ENCODE measurements at places on chromosomes 2 and 18. TPM values are rescaled to one million over a fixed set of nuclear protein-coding genes. Genes with fewer than 3 reads are reported as not detected.

GRCh38 chr2:2861666-2862240 lies 515.9 kb downstream of the EIPR1 start:
- DNase-seq: no peak

- DNase-seq: no peak
Observed at GRCh38 chr2:135948141-135948540, 37.3 kb downstream of the DARS1 start.

DNA sequence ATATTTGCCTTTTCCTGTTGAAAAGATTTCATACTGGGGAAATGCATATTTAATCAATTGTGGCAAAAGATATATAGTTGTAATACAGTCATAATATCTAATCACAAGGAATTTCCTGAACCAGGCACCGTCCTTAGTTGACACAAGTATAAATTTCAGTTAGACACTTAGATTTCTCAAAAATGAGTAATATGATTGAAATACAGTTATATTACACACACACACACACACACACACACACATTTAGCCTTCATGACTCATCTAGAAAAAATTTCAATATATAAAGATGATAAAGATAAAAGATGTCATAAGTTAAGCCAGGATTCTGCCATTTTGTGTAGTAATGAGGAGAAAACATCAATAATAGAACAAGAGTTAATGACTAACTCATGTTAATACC lies 258.4 kb upstream of the ZNF804A start:
- DNase-seq: no peak

The OLA1 gene
- total RNA-seq: 40.4 TPM

DNA sequence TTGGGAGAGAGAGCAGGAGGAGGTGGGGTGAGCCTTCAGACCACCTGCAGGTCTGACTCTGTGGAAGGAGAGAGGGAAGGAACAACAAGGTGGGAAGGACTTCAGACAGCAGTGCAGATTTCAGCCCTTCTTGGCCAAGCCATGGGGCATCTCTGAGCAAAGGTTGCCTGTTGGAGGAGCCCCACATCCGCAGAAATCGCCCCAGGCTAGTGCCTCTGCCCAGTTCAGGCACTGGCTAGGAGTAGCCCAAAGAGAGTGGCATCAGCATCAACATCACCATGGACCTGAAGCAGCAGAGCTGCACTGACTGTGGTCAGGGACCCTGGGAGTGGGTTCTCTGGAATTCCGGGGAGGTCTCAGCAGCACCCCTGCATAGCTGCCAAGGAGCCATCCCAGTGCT lies 10.2 kb downstream of the GPR55 start:
- peak; percentile 3 for DNase-seq

The FBXO48 gene
- 0.24 TPM for total RNA-seq

The MERTK gene
- total RNA-seq: 63.0 TPM

The MEX3C gene
- total RNA-seq: 30.6 TPM

The TSPYL6 gene
- total RNA-seq: not detected

Data from omental fat pad (tissue), 4 donors.